ENCODE measurements at places on chromosomes 16 and 17. TPM values are rescaled to one million over a fixed set of nuclear protein-coding genes. Genes with fewer than 3 reads are reported as not detected.

- DNase-seq, result no peak
Measured at GRCh38 chr17:51722994-51723393, 435.5 kb downstream of the CA10 start.

The G6PC1 gene
- total RNA-seq, result 2.6 TPM

The ALOX12 gene
- total RNA-seq, result not detected

GRCh38 chr17:75356260-75356937 lies 49.1 kb downstream of the GRB2 start:
- no peak for DNase-seq

- DNase-seq, result no peak
Measured at GRCh38 chr16:88943741-88944140, 33.3 kb downstream of the CBFA2T3 start.

Data from body of pancreas (tissue), 4 donors.